ENCODE measurements at places on chromosomes 7 and 10.

DNA sequence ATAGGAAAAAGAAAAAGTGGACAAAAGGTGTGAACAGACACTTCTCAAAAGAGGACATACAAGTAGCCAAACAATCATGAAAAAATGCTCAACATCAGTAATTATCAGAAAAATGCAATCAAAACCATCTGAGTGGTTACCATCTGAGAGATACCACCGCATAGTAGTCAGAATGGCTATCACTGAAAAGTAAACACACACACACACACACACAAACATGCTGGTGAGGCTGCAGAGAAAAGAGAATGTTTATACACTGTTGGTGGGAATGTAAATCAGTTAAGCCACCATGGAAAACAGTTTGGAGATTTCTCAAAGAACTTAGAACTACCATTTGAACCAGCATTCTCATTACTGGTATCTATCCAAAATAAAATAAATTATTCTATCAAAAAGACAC is 145.7 kb downstream of the CYP26A1 start:
- no peak for DNase-seq

DNA sequence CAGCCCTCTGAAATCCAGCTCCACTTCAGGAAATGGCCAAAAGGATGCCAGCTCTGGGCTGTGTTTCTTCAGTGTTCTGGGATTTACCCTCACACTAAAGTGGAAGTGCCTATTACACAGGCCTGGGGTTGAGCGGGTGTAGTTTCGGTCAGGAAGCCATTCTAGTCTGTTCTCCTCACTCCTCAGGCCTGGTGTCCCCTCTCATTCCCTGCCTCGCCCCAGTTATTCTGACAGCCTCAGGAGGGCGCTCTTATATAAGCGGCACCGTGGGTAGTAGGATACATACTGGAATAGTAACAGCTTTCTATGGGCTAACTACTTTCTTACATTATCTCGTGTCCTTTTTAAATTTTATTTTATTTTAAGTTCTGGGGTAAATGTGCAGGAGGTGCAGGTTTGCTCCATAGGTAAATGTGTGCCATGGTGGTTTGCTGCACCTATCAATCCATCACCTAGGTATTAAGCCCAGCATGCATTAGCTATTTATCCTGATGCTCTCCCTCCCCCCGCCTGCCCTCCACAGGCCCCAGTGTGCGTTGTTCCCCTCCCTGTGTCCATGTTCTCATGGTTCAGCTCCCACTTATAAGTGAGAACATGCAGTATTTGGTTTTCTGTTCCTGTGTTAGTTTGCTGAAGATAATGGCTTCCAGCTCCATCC is 12.2 kb upstream of the LGI1 start:
- DNase-seq, result no peak

DNA sequence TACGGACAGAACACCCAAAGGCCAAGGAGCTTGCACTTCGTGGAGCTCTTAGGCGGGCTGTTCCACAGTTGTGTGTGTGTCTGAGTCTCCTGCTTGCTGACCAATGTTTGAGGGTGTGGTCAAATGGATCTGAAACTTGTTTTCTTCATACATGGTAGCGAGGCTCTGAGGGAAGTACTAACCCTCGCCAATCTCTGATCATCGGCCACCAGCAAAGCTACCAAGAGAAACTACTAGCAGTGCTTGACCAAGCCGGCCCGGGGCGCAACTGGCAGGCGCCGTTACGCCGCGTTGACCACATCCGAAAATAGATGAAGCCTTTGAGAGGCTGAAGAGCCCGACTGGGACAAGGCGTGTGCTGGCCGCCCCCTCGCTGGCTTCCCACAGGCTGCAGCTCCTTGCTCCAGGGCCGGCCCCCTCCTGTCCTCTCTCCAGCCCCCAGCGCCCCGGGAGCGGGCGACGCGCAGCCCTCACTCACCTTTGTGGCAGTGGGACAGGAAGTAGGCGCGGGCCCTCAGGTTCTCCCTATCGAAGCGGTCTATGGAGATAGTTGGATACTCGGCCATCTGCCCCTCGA is 384 bp downstream of the DCLRE1C start:
- no peak for DNase-seq

GRCh38 chr10:128884496-128885072 is 582.5 kb upstream of the MGMT start:
- no peak for DNase-seq

GRCh38 chr7:134562136-134562535 is 13.2 kb downstream of the AKR1B15 start:
- no peak for DNase-seq

DNA sequence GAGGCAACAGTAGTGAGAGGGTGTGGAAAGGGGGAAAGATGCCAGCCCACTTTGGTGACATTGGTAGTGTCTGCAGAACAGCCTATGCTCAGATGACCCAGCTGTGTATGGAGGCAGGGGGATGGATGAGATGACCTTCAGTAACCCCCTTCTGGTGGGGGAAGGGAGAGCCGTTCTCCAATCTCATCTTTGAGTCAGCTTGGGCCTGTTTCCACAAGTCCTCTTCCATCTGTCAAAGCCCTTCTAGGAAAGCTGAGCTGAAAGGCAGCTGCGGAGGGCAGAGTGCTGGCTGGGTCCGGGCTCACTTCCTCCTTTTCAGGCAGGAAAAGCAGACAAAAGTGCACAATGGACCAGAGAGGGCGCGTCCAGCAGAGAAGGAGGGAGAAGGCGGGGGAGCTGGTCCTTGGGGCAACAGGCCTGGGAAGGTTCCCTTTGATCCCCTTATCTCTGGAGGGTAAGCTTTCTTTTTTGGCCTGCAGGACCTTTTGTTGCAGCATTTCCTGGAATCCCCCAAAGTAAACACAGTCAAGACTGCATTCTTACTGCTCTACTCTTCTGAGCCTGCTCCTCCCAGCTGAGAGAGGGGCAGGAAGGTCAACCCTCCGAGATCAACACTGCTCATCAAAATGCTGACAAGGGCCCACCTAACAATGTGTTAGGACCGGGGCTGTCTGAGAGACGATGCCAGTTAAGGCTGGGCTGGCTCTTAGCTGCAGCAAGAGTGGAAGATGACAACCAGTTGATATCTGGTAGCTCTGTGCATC is 1.2 kb upstream of the LRMDA start:
- DNase-seq, result no peak

DNA sequence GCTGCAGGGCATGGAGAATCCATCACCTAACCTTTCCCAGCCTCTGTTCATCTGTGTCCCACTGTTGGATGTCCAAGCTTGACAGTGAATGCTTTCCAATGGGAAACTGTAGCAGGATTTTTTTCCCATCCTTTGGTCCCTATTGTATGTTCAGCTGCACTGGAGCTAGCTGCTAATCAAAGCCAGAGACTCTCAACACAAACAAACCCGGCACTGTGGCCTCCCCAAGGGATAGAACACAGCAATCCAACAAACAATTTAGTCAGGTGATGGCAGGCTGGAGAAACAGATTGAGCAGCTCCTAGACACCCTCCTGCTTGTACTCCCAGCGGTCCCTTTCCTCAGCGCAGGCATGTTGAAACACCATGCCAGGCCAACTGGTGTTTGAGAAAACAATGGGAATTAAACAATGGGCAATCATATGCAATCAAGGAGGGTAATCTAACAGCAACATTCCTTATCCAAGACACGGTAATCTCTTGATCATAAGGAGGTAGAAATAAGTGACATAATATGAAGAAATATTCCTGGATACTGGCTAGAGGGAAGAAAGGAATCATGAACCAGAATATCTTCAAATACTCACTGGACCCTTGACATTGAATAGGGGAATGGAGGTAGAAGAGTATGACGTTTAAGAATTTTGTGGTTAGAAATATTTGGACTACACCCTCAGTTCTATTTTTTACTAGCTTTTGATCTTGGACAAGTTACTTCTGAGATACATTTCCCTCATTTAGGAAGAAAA is 15.0 kb downstream of the PTN start:
- DNase-seq, result no peak

GRCh38 chr10:121436630-121437341 is 161.5 kb downstream of the FGFR2 start:
- no peak for DNase-seq

DNA sequence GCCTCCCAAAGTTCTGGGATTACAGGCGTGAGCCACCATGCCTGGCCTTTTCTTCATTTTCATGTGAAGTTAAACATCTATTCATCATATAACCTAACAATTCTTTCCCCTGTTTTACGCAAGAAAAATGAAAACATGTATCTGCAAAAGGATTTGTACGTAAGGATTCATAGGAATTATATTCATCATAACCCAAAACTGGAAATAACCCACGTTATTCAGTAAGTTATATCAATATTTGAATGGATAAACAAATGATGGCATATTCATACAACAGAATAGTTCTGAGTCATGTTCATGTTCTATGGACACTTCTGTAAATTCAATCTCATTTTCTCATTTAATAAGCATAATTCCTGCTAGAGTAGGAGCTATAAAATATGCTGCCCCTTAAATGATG is 35.2 kb upstream of the CAV2 start:
- DNase-seq, result no peak

- no peak for DNase-seq
These were observed 119.9 kb upstream of the COL1A2 start for GRCh38 chr7:94274828-94275227.

GRCh38 chr10:26430641-26431163 is 7.4 kb upstream of the APBB1IP start:
- no peak for DNase-seq

- no peak for DNase-seq
These were observed 63.6 kb downstream of the ARHGAP22 start for GRCh38 chr10:48541144-48541795.

- DNase-seq, result no peak
These were observed 106.4 kb upstream of the ARMC3 start for GRCh38 chr10:22821501-22821900.

- DNase-seq, result no peak
These were observed 189.7 kb upstream of the ADCY1 start for GRCh38 chr7:45384499-45384898.
